ENCODE measurements at places on chromosomes 16 and 17.

GRCh38 chr17:2707721-2708584 is 3.6 kb downstream of the CLUH start:
- no peak for DNase-seq

- DNase-seq: no peak
Observed at GRCh38 chr16:80300876-80301275, 239.9 kb upstream of the DYNLRB2 start.

- peak; percentile 36 for DNase-seq
Observed at GRCh38 chr17:50363217-50364060, 9.5 kb downstream of the MRPL27 start.

DNA sequence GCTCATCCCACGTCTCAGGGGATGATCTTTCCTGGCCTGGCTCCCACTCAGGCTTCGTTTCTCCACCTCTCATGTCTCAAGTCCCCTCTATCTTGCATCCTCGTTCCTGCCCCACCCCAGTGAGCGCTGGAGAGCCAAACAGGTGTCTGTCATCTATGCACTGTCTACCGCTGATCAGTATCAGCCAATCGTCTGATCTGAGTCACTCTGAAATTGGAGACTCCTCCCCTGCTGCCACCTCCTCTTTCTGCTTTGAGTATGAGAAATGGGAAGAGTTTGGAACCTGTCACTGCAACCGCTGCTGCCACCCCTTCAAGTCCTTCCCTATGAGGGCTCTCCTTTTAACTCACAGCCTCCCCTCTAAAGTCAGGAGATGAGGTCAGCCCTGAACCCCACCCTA is 28.0 kb downstream of the FZD2 start:
- no peak for DNase-seq

DNA sequence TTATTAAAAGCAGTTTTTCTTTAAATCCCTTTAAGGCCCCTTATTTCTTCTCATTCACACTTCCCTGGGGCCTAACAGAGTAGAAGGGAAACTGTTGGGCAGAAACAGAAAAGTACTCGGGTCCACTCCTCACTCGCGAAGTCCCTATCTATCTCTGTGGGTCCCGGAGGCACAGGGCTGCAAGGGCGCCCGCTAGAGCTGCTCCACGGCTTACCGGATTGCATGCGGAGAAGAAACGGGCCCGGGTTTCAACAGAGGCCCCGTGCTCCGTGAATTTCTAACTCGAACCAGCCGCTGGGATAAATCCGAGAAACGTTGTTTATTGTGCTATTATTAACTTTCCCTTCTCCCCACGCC is 4.3 kb downstream of the CBLN1 start:
- DNase-seq: no peak

GRCh38 chr16:54822492-54822891 is 108.2 kb upstream of the IRX5 start:
- DNase-seq: no peak

DNA sequence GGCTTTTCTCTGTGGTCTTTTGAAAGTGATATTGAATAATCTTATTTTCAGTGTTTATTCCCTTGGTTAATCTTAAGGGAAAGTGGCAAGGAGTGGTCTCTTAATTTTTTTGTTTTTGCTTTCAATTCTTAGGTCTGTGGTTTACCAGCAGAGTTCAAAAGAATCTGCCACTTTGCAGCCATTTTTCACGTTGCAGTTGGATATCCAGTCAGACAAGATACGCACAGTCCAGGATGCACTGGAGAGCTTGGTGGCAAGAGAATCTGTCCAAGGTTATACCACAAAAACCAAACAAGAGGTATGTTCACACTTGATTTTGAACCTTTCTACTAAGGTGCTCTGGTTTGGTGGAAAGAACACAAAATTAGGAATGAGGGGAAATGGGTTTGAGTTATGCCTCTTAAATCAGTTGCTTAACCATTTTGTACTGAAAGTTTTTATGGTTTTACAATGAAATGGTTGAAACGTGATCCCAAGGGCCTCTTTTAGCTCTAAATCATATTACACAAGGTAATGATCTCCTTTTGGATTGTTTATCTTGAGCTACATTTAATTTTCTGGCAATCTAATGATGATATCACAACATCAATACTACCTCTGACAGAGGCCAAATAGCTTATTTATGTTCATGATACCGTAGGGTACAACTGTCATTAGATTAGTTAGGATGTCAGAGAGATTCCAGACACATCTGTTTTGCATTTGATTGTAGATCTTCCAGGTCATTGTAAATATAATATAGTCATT is 51.6 kb upstream of the CRISPLD2 start:
- no peak for DNase-seq

GRCh38 chr16:66691234-66691633 is 5.3 kb downstream of the CMTM4 start:
- no peak for DNase-seq

- no peak for DNase-seq
Observed at GRCh38 chr17:19578545-19578944, 44.9 kb downstream of the SLC47A1 start.

DNA sequence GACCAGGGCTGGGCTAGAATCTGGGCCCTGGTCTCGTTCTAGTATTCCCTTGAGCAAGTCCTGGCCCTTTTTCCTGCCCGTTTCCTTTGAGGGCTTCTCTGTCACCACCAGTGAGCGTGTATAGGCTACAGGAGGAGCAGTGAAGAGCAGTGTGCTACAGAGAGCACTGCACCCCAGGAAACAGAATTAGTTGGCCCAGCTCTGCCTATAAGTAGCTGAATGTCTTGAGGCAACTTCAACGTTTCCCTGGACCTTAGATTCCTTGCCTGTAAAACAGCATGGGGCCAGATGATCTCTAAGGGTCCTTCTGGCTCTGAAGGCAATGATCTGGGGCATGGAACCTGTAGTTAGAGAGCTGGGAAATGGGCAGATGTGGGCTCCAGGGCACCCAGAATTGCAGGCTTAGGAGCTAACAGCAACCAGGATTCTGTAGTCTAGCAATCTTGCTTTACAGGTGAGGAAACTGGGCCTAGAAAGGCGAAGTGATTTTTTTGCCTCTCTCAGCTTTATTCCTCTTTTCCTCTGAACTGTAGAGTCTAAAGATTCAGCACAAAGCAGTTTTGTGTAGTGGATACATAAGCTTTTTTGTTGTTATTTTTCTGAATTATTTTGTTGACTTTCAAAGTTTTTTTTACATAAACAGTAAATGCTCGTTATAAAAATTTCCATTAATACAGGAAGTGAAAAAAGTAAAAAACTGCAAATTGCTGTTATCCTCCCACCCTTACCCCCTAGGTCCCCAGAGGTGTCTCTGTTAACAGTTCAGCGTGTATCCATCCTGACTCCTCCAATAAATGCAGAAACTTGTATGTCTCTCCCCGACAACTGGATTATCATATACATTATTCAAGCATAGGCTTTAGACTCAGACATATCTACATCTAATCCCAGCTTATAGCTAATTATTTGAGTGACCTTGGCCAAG is 1.7 kb upstream of the MYL4 start:
- DNase-seq: no peak

DNA sequence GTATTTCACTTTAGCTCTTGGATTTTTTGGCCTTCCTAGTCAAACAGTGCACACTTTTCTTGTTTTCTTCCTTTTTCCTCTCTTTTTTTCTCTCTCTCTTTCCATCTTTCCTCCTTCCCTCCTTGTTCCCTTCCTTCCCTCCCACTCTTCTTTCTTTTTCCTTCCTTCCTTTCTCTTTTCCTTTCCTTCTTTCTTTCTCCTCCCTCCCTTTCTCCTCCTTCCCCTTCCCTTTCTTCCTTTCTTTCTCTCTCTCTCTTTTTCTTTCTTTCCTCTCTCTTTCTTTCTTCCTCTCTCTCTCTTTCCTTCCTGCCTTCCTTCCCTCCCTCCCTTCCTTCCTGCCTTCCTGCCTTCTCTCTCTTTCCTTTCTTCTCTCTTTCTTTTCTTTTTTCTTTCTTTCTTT is 181.6 kb upstream of the ELAC2 start:
- DNase-seq: no peak

- DNase-seq: no peak
Observed at GRCh38 chr16:49280841-49281371, 732 bp downstream of the CBLN1 start.

DNA sequence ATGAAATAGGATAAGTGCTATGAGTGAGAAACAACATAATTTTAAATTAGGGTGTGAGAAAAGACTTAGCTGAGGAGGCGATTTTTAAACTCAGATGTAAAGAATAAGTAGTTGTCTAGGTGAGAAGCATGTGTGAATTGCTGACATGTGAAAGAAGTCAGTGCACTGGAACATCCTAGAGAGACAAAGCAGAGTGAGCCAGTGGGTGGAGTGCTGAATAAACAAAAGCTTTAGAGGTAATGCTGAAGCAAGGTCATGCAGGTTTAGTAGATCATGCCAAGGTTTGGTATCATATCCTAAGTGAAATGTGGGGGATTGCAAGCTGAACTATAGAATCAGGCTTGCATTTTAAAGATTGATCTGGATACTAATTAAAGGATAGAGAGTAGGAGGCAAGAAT is 89.4 kb downstream of the KIF2B start:
- no peak for DNase-seq

- DNase-seq: no peak
Observed at GRCh38 chr16:54991525-54991924, 60.9 kb downstream of the IRX5 start.
